ENCODE measurements at places on chromosomes 2 and 18.
A peak's percentile ranks its signal among the peaks of the same experiment; 100 is the strongest.

DNA sequence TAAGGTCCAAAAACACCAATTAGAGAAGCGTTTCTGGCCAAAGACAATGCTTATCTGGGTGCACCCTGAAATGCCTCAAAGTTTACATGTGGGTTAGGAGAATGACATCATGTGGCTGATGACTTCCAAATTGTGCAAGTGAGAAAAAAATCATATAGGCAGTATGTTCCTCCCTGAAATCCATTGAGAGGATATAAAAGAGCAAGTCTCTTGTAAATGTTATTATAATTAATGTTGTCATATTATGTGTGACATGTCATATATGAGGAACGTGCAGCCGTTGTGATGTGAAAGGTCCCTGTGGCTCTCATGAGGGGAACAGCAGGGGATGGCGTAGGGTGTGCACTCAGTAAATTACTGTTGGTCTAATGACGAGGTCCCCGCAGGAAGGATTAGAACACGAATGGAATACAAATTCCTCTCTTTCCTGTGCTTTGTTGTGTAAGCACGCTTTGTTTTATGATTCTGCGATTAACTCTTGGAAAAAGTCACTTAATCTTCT is 290.8 kb downstream of the PRKCE start:
- DNase-seq = no peak

GRCh38 chr2:24986372-24986771 is 14.6 kb upstream of the DNAJC27 start:
- DNase-seq = no peak

DNA sequence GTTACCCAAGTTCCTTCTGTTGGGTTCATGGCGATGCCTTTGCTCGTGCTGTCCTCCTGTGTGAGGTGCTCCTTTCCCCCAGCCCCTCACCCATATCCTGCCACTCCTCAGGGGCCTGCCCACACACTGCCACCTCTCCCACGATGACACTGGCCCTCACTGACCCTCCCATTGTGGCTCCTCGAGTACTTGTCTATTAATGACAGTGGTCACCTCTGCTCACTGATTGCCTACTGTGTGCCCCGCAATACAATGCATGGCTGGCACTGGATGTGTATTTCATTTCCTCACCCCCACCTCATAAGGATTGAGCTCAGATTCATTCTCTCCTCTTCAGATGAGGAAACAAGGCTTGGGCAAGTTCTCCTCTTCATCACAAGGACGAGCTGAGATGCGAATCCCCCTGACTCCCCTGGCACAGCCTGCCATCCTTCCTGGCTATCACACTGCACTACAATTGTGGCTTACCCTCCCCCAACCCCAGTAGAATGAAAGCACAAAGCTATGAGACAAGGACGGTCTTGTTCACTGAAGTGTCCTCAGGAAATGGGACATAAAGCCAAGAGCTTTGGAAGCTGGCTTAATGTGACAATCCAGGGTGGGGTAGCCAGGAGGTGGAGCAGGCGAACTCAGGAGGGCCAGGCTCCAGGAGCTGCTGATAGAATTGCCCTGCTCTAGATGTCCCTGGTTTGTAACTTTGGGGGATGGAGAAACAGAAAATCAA is 93.9 kb upstream of the RAB12 start:
- no peak for DNase-seq

GRCh38 chr2:105541189-105542050 is 142.6 kb upstream of the FHL2 start:
- peak; percentile 23 for DNase-seq

DNA sequence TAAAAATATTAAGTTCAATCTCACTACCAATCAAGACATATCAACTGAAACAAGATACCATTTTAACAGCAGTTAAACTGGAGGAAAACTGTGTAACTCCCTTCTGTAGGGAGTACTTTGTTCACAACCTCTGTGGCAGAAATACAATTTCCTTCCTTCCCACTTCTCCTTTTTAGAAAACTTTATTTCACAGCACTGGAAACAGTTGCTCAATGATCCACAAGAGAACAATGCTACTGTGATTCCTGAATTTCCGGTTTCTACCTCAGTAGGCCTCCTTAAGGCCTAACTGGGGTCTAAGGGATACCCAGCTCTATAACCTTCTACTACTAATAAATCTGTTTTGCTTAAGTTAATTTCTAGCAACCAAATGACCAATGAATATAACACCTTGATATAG is 14.1 kb downstream of the TLK1 start:
- no peak for DNase-seq

DNA sequence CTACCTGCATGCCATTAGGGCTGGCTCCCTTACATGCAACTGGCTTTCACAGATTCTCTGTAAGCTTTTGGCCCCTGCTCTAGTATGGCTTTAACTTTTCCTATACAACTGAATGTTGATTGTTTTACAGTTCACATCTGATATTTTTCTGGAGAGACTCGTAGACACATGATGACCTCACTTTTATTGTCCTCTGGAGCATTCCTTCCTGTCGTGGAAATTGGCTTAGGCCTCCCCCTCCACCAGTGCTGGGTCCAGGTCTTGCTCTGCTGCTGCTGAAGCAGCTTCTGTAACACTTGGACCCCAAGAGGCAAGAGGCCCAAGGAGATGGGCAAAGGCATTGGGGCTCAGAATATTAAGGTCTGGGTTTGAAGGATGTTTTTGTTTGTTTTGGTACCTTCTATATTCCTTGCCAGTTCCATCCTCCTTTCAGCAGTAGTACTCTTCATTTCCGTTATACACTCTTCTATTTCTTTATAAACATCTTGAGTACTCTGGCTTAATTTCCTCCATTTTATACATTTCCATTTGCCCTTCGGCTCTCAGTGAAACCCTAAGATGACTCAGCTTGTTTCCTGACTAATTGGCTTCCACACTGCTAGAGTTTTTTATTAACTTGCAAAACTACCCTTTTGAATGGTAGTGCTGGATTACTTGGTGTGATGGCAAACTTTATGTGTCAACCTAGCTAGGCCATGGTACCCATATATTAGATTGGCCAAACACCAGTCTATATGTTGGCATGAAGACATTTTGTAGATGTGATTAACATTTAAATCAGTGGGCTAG is 219.8 kb downstream of the CDCA7 start:
- no peak for DNase-seq

- DNase-seq = no peak
Measured at GRCh38 chr2:23243073-23243659, 141.8 kb upstream of the KLHL29 start.

- DNase-seq = no peak
Measured at GRCh38 chr2:162992828-162993227, 154.3 kb upstream of the KCNH7 start.

DNA sequence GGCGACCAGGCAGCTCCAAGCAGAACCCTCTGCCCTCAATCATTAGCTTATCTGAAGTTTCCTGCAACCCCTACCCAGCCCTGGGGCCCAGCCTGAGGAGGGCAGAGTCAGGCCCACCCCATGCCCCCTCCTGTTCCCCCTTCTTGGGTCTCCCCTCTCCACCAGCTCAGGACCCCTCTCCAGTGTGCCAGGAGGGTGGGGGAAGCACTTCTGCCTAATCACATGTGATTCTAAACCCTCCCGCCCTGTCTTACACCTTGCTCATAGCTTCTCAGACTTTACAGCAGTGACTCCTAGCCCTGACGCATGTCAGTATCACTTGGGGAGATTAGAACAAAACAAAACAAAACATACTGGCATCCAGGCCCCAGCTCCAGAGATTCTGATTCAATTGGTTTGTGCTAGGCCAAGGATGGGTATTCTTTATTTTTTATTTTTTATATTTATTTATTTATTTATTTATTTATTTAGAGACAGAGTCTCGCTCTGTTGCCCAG is 42.5 kb upstream of the ASAP2 start:
- DNase-seq = no peak

- no peak for DNase-seq
Measured at GRCh38 chr2:207823865-207824264, 54.2 kb upstream of the FZD5 start.

GRCh38 chr2:25700221-25700660 is 26.9 kb upstream of the DTNB start:
- DNase-seq = no peak

DNA sequence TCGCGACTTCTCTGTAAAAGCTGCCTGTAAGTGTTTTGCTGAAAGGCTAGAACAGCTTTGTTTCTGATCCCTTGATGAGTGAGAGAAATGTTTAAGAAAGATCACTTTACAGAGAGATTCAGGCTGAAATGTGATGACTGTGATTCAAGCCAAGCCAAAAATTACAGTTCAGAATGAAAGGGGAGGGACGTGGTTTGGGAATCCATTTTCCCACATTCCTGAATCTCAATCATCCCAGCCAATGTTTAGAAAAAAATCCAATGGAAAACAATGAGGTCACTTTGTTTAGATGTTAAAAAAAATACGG is 416.7 kb downstream of the ARHGAP15 start:
- DNase-seq = no peak

DNA sequence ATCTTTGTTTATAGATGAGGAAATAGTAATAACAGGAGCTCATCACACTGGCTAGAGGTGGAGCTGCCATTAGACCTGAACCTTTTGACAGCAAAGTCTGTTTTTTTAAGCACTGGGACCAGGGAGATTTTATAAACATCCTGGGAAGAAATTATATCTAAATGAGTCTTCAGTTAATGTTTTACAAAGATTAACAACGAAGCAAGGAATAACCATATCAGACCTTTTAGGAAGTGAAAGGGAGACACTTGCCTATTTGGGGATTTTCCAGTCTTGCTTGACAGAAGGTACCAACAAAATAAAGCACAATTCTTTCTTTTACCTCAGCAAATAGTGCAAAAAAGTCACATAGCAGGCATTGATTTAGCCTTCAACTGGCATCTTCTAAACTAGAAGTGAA is 777.0 kb downstream of the CPS1 start:
- no peak for DNase-seq

DNA sequence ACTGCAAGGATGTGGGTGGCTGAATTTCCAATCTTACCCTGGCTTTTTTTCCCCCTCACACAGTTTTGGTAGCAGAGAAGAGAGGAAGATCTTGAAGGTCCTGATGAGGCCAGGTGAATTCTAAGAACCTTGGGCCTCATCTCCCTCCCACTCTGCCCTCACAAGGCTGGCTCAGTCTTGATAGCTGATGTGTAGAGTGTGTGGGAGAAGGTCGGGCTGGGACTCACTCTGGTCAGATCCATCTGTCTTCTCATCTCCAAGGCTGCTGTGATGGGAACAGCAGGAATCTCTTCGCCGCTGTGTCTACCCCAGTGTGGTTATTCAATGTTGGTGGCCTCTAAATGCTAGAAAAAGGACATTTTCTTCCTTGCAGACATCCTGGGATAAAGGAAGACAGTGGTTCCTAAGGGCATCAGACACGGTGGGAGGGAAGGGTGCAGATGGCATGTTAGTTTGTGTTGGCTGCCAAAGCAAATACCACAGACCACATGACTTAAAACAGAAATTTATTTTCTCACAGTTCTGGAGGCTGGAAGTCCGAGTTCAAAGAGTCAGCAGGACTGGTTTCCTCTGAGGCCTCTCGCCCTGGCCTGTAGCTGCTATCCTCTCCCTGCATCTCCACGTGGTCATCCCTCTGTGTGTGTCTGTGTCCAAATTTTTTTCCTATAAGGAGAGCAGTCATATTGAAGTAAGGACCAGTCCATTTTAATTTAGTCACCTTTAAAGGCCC is 37.6 kb upstream of the MGAT4A start:
- DNase-seq = no peak

- DNase-seq = no peak
Measured at GRCh38 chr2:116513991-116514390, 1300.5 kb upstream of the DDX18 start.

DNA sequence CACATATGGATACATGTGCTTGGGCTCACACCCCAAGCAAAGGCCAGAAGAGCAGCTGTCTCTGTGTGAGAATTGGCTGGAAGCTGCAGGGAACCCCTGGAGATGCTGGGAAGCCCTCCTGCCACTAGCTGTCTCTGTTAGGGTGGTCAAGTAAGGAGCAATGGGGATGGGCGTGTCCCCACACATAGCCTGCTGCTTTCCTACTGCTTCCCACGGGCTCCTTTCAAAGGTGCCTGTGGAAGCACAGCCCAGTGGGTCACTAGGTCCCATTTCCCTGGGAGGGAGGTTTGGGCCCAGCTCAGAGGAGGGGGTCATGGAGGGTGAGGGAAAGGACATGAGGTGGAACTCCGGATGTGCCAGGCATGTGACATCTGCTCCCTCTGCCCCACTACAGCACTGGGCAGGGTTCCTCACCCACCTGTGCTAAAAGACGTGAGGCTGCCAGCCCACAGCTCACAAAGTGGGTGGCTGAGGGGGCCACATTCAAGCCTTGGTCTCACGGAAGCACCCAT is 24.4 kb upstream of the MAL start:
- DNase-seq = no peak

DNA sequence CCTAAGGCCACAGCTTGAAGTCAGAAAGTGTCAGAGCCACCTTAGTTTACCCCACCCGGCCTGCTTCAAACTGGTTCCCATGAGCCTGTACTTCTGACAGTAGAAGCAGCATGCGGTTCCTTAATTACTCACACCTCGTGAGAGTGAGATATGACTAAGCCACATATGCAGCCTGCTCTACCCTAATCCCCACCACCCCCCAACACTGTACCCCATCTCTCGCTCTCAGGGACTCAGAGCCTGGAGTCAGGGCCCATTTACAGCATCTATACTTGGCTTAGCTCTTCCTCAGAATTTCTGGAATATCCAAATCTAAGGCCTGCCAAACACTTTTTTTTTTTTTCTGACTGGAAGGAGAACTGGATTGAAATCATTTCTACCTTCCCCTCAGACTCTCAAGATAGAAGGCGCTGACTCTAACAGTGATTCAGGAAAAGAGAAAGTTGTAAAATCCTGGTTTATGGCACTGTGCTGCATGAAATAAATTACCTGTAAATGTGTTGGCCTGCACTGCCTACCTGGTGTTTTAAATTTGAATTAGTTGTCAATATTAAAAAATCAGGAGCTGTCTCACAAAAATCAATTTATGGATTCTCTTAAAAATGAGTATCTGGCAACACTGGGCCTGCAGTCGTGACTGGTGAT is 360.0 kb downstream of the RND3 start:
- no peak for DNase-seq

DNA sequence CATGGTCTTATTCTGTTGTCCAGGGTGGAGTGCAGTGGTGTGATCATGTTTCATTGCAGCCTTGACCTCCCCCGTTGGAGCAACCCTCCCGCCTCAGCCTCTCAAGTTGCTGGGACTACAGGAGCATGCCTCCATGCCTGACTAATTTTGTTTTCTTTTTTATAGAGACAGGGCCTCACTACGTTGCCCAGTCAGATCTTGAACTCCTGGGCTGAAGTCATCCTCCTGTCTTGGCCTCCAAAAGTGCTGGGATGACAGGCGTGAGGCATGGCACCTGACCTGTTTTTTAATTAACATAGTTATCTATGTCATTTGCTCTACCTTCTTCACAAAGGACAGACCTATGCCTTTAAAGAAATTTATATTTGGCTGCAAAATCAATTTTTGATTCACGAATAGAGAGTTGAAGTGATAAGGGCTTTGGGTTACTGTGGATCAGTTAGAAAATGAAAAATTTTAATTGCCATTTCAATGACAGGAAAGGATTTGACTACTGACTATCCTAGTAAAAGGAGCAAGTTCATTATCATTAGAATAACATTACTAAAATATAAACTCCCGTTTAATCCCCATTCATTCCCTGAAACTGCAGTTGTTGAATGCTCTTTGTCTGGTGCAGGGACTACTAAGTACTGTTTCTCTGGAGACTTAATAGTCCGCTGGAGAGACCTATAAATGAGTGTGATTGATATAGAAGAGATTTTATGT is 3.7 kb downstream of the RNF138 start:
- no peak for DNase-seq

All from liver (tissue), 10 donors.